ENCODE measurements at places on chromosomes 3 and 15.
A peak's percentile ranks its signal among the peaks of the same experiment; 100 is the strongest.

DNA sequence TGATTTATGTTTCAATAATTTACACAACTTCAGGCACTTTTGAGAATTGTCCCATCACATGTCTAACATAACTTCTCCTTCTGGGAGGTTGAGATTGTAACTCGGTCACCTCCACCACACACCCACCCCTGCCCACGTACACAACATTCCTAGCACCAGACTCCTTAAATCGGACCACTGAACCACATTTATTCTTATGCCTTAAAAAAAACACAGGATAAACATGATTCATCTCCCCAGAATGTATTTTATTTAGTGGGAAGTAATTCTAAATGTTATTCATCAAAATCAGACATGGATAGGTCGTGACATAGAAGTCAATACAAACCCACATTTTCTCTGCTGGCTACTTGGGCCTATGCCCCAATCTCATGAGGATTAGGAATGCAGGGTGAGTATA lies 3.0 kb downstream of the SNTN start:
- H3K36me3 ChIP-seq, result no peaks in the 10 kb centered on the region
- no peak overlapping the region for H3K4me3 ChIP-seq
- no peak for DNase-seq
- H3K27me3 ChIP-seq, result no peaks in the 10 kb centered on the region
- H3K4me1 ChIP-seq, result no peaks in the 10 kb centered on the region

GRCh38 chr3:108448593-108448992 lies 61.8 kb downstream of the MYH15 start:
- no peaks in the 10 kb centered on the region for H3K27me3 ChIP-seq
- H3K4me3 ChIP-seq, result no peak overlapping the region
- no peak for DNase-seq
- no peaks in the 10 kb centered on the region for H3K4me1 ChIP-seq
- no peak overlapping the region for H3K27ac ChIP-seq
- no peaks in the 10 kb centered on the region for H3K36me3 ChIP-seq

- no peak overlapping the region for H3K27ac ChIP-seq
- H3K36me3 ChIP-seq, result no peaks in the 10 kb centered on the region
- H3K27me3 ChIP-seq, result no peaks in the 10 kb centered on the region
- H3K4me1 ChIP-seq, result no peaks in the 10 kb centered on the region
- H3K4me3 ChIP-seq, result no peak overlapping the region
- DNase-seq, result no peak
These were observed 564.5 kb upstream of the ZNF717 start for GRCh38 chr3:76349715-76350480.

- no peaks in the 10 kb centered on the region for H3K36me3 ChIP-seq
- H3K27me3 ChIP-seq, result no peaks in the 10 kb centered on the region
- no peaks in the 10 kb centered on the region for H3K4me1 ChIP-seq
- no peak overlapping the region for H3K4me3 ChIP-seq
- no peak overlapping the region for H3K27ac ChIP-seq
These were observed 28.7 kb downstream of the LRRK1 start for GRCh38 chr15:100947760-100948429.

- H3K4me1 ChIP-seq, result no peaks in the 10 kb centered on the region
- DNase-seq, result no peak
- H3K36me3 ChIP-seq, result peaks cover 34% of the 10 kb centered on the region
- H3K27ac ChIP-seq, result no peak overlapping the region
- H3K4me3 ChIP-seq, result no peak overlapping the region
These were observed 39.4 kb downstream of the DNAH1 start for GRCh38 chr3:52355526-52355925.

DNA sequence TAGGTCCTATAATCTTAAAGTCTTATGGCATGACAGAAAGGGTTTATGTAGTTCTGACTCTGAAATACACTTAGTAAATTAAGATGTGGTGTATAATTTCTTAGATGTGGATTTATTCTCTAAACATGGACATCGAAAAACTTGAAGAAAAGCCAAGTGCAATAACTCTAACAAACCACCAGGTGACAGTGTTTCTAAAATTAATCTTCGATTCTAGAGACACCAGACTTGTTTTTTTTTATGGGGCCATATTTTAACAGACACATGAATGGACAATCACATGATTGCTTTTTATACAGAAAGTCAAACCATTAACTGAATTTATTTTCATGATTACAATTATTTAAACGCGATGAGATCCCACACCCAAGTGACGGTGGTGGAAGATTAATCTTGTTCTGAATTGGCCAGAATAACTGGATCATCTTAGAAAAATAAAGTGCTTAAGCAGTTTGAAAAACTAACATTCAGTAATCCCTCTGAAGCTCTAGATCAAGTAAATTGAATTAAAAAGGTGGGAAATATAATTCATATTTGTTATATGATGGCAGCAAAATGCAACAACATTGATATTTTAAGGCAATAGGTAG lies 305.1 kb downstream of the LSAMP start:
- H3K27ac ChIP-seq, result no peak overlapping the region
- no peaks in the 10 kb centered on the region for H3K27me3 ChIP-seq
- DNase-seq, result no peak
- no peaks in the 10 kb centered on the region for H3K4me1 ChIP-seq
- H3K4me3 ChIP-seq, result no peak overlapping the region
- H3K36me3 ChIP-seq, result no peaks in the 10 kb centered on the region

GRCh38 chr3:39154280-39155021 lies 1.1 kb upstream of the CSRNP1 start:
- H3K4me1 ChIP-seq, result peaks cover 28% of the 10 kb centered on the region
- H3K27me3 ChIP-seq, result no peaks in the 10 kb centered on the region
- no peak for DNase-seq
- H3K4me3 ChIP-seq, result peak overlapping the region; percentile 48
